ENCODE measurements at places on chromosomes 3 and 15.

DNA sequence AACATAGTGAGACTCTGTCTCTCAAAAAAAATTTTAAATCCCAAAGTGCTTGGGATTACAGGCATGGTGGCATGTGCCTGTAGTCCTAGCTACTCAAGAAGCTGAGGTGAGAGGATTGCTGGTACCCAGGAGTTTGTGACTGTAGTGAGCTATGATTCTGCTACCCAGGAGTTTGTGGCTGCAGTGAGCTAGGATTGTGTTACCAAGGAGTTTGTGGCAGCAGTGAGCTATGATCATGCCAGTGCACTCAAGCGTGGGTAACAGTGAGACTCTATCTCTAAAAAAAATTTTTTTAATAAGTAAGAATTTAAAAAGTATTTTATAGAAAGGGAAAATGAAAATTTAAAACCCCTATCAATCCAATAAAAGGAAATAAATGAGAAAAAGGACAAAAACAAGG, 69.5 kb downstream of the FAIM start:
- DNase-seq, result no peak

DNA sequence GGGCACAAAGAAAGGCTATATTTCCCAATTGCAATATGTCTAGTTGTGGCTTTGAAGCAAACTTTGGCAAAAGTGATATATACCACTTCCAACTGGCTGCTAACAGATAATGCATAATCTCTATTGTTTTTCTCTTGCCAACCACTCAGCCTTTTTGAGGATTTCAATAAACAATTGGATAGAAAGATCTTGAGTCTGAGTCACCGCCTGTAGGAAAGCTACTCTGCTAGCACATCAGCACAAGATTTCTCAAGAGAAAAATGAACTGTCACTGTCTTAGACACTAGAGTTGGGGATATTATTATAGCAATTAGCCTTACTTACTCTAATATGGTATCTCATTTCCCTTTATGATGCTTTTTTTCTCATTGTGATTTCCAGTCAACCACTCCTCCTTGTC, 119.7 kb downstream of the SST start:
- DNase-seq, result no peak

GRCh38 chr15:97168704-97169475, 791.6 kb upstream of the ARRDC4 start:
- DNase-seq, result no peak

DNA sequence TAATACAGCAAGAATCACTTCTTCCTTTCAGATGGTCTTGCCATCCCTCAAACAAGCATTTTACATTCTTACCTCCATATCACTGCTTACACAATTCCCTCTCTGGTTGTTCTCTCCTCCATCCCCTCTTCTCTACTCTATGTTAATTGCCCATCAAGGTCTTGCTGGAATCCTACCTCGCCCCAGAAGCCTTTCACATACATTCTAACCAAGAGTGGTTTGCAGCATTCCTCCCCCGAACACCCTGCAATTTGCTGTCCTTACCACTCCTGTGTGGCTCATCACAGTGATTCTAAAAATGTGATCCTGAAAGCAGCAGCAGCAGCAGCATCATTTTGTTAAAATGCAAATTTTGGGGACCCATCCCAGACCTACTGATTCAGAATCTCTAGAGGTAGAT, 30.6 kb downstream of the TNIK start:
- no peak for DNase-seq

GRCh38 chr15:35580606-35581005, 34.6 kb upstream of the DPH6 start:
- no peak for DNase-seq

DNA sequence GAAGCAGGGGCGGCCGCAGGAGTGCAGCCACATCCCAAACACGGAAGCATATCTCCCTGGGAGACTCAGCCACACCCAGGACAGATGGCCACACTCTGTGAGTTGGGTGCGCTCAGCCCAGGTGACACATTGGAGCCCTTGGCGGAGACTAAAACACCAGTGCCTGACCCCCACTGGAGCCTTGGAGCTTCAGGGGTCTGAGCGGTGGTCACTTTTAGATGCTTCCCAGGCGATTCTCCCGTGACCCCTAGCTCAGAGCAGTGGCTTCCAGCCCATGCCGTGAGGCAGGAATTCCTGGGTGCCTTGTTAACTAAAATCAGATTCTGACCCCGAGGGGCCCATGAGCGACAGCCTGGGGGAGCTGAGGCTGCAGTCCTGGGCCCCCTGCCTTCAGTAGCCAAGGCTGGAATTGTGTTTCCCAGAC, 54.5 kb downstream of the PLXNA1 start:
- DNase-seq, result peak; percentile 41

DNA sequence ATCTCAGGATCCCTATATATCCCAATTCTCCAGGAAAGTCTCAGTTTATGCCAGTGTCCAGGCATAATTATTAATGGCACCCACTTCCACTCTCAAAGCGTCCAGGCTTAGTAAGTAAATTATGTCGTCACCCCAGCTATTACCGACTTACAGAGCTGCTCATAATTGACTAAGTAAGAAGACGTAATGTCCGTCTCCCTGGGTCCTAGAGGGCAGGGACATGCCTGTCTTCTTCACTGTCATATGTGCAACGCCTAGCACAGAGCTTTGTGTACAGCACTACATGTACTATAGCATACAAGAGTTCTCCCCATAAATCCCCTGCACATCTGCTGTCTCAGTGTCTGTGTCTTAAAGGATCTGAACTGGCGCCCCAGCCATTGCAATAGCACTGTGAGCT, 23.9 kb upstream of the HRH1 start:
- no peak for DNase-seq

GRCh38 chr15:77768521-77769078, 135.9 kb upstream of the LINGO1 start:
- DNase-seq, result no peak

GRCh38 chr3:120095979-120096426, 1.8 kb upstream of the GSK3B start:
- peak; percentile 20 for DNase-seq

- DNase-seq, result no peak
Observed at GRCh38 chr15:56038015-56038414, 44.6 kb upstream of the NEDD4 start.

GRCh38 chr3:132545471-132545870, 51.6 kb upstream of the ACKR4 start:
- DNase-seq, result no peak

GRCh38 chr15:65916664-65917406, 47.5 kb downstream of the RAB11A start:
- DNase-seq, result peak; percentile 69

DNA sequence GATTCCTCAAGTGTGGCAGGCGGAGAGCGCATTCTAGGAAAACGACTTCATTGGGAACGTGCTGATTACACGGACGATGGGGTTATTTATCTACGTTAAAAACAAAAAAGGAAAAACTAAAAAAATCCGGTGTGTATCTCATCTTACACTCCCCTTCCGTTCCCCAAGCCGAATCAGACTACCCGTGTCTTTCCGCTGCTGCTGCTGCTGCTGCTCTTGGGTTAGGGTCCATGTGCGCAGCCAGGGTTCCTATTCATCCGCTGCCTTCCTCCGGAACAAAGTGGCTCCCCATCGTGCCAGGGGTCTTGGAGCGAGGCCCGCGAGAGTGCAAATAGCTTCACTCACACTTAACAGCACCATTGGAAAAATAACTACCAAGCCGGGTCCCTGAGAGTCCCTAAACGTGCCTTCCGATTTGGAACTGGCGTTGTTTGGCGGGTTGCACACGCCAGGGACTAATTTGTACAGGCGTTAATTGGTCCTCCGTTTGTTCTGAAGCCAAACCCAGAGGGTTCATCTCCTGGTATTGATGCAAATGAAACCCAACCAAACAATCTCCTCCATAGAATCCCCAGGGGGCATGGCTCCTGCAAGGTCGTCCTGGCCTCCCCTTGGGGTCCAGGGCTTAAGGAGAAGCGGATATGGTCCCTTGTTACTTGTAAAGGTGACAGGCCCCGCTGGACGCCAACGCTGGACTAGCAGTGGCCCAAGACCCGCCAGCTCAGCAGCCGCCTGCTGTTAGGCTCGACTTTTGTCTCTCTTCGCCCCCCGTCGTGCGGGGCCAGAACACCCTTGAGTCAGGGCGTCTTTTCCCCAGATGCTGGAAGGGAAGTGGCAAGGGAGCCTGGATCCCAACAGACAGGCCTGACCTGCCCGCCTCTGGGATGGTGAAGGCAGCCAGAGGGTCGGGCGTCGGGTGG, 11.0 kb upstream of the ONECUT1 start:
- no peak for DNase-seq

- no peak for DNase-seq
Observed at GRCh38 chr15:42182328-42182886, 25.7 kb downstream of the VPS39 start.

DNA sequence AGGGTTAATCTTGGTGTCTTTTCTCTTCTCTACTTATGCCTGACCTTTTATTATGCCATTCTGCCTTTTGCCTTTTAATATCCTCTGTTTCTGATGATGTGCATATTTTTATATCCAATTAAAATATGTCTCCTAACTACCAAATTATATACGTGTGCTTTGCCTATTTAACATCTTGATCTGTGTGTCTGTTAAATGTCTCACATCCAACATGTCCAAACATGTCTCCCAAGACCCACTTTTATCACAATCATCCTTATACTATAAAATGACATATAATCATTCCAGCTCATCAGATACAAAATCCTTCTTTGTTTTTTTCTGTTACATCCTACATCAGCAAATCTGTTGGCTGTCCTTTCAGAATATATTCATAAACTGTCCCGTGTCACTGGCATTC, 539.5 kb downstream of the ZPLD1 start:
- DNase-seq, result no peak

DNA sequence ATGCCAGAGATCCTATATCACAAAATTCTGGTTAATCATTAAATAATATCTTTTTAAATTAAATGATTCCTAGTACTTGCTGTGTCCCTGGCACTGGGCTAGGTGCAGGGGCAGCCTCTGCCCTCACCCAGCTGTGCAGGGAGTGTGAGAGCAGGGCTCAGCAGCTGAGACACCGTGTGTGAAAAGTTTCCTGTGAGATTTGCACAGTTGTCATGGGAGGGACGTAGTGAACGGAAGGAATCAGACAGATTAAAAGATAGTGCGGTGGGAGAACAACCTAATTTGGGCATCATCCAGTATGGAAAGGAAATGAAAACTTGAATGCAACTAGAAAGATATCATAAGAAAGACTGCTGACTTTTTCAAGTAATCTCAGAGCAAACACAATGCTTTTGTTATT, 204.1 kb downstream of the SSR3 start:
- DNase-seq, result no peak

- DNase-seq, result peak; percentile 45
Observed at GRCh38 chr15:38818157-38818790, 253.7 kb upstream of the RASGRP1 start.
